Activated T-helper 17 cell treated with anti-CD3 and anti-CD28 coated beads, Interleukin-2, amount 50 U/mL, for 72 hours (primary cell): ENCODE measurements at places on chromosomes 12 and 14. TPM values are rescaled to one million over a fixed set of nuclear protein-coding genes. Genes with fewer than 3 reads are reported as not detected.

DNA sequence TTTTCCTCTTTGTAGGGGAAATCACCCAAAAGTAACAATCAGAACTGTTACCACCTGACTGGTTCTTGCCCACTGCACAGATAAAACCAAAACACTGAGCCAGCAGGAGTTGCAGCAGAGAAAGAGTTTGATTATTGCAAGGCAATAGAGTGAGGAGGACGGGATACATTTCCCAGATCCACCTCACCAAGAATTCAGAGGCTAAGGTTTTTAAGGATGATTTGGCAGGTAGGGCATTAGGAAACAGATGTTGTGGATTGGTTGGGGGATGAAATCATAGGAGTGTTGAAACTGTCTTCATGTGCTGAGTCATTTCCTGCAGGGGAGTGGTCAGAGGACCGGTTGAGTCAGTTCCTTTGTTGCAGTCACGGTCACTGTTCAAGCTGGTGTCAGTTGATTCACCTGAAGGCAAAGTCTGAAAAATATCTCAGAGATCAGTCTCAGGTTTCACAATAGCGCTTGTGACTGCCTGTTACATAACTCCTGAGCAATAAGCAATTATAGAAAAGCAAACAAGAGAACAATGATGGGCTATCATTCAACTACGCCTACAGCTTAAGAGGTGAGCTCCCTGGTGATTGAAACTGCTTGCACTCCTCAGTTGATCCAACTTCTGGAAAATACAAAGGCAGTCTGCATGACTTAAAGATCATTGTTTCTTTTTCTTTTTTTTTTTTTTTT is 20.3 kb upstream of the AMN1 start:
- peak; percentile 95 for ATAC-seq

Gene ZCRB1
- 69.4 TPM for total RNA-seq

- no peak for ATAC-seq
These were observed 59.8 kb downstream of the WASHC4 start for GRCh38 chr12:105167346-105167745.

- no peak for ATAC-seq
These were observed 93.7 kb upstream of the EEA1 start for GRCh38 chr12:93022603-93023340.

GRCh38 chr14:73783107-73783727 is 68.4 kb upstream of the PTGR2 start:
- ATAC-seq: no peak

Gene KNTC1
- 128 TPM for total RNA-seq

GRCh38 chr14:72600551-72601330 is 293.2 kb downstream of the DPF3 start:
- no peak for ATAC-seq

GRCh38 chr14:73237786-73238423 is 599 bp downstream of the PAPLN start:
- peak; percentile 10 for ATAC-seq

- ATAC-seq: no peak
These were observed 263.4 kb downstream of the CCDC91 start for GRCh38 chr12:28453686-28454085.
